NCI-H1105 treated with DMSO at 0.1 percent for 48 hours (cell line): ENCODE measurements at places on chromosomes 7 and 10.

GRCh38 chr10:5447611-5448071 is 35.3 kb downstream of the NET1 start:
- DNase-seq: no peak

DNA sequence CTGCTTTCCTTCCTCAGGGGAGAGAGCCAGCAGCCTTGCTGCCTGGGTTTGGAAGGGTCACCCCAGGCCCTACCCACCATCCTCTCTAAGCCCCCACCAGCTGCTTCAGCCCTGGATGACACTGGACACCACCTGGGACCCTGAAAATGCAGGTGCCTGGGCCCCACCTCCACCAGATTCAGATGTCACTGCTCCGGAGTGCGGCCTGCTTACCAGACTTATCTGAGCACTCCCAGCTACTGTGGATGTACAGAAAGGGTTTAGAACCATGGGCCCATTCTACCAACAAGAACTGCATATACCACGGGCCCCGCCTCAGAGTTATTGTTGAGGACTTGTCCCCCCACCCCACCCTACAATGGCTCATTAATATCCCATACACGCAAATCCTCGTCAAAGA is 172.3 kb downstream of the PTPRN2 start:
- no peak for DNase-seq

GRCh38 chr10:66283874-66284464 is 641.9 kb upstream of the LRRTM3 start:
- DNase-seq: no peak

- no peak for DNase-seq
Observed at GRCh38 chr10:132151286-132151950, 35.3 kb upstream of the DPYSL4 start.
